ENCODE measurements at places on chromosomes 5 and 9.

DNA sequence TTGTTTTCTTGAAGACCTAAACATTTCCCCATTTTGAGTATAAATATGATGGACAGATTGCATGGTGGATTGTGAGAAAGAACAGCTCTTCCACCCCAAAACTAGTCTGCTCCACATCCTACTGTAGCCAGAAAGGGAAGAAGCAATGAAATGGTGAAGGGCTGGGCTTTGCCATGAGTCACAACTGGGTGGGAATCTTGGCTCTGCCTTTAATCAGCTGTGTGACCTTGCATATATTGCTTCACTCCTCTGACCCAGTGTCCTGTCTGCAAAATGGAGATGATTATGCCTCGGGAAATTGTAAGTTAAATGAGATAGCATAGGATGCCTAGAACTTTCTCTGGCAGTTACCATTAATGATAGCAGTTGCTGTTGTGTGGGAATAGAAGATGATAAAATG lies 101.9 kb downstream of the PDE8B start:
- no peak for DNase-seq

GRCh38 chr9:37987467-37987981 lies 81.5 kb downstream of the SHB start:
- DNase-seq: no peak

DNA sequence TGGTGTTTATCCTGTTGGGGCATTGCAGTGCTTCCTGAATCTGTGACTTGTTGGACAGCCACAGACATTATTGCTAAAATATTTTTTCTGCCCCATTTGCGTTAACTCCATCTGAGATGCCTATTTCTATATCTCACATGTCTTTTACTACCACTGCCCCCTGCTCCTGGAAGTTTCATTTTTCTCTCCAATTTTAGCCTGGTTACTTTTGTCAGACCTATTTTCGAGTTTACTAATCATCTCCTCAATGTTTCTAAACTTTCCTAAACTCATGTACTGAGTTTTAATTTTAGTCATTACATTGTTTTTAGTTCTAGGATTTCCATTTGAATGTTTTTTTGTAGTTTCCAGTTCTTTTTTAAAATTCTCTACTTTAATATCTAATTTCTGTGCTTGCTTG lies 17.6 kb downstream of the HAPLN1 start:
- DNase-seq: no peak

- DNase-seq: no peak
Measured at GRCh38 chr5:139458580-139459407, 3.7 kb downstream of the ECSCR start.

DNA sequence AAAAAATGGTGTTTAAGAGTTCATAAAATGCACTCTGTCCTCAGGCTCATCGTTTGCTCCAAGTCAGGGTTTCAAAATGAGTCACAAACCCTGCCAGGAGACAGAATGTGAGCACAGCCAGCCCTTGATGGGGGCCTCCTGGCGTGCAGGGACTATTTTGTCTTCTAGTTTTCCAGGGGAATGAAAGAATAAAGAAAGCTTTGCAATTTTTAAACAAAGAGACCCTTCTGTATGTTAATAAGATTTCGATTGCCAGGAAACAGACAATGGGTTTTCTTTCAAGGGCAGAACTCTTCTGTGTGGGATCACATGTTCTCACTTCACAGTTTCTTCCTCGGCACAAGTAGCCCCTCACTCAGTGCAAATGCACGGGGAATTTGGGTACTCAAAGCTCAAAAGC lies 121.4 kb upstream of the C6 start:
- DNase-seq: no peak

DNA sequence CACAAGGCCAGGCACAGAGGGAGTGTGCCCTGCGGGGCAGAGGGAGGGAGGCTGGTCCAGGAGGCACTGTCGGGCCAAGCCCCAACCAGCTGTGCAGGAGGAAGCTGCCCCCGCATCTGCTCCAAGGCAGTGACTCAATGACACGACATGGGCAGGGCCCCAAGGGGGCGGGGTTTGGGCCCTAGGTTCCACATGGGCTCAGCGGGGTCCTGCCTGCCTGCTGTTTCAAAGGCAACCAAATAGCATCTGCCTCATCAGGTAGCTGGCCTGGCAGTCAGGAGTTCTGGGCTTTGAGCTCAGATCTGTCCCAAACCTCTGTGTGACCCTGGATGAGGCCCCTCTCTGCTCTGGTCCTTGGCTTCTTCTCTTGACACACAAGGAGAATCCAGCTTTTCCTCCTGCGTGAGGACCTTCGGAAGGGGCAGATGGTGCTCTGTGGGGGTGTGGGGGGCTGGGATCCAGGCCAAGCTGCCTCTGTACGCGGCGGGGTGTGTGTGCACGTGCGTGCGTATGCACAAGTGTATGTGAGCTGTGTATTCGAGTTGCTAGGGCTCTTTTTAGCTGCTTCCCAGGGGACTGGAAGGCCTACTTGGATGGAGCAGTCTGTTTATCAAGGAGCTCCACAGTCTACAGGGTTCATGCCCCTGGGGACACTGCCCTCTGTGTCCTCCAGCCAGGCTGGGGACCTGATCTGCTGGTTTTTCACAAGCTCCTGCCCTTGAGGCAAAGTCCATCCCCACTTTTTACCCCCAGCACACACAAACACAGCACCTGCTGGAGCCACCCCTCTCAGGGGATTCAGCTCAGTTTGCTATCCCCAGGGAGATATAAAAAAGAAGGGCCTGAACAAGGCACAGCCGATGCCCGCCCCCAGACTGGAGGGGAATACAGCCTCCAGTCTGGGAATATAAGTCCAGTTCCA lies 138.9 kb downstream of the RGS3 start:
- no peak for DNase-seq

DNA sequence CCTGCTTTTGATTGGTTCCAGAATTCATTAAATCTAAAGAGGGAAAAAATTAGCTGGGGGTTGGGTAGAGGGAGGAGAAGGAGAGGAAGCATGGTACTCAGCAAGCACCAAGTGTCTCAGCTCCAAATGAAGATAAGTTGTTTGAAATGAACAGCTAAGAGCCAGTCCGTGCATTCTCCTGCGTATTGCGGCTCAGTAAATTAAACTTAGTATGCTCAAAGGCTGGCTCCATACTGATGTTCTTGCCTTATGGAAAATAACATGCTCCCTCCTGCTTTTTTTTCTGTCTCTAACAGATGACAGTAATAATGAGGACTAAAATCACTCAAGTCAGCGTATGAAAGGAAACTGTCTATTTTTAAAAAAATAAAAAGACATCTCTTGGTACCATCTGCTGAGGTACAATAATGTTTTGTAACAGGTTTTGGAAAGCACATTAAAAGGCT lies 161.0 kb downstream of the SPATA31D1 start:
- no peak for DNase-seq

DNA sequence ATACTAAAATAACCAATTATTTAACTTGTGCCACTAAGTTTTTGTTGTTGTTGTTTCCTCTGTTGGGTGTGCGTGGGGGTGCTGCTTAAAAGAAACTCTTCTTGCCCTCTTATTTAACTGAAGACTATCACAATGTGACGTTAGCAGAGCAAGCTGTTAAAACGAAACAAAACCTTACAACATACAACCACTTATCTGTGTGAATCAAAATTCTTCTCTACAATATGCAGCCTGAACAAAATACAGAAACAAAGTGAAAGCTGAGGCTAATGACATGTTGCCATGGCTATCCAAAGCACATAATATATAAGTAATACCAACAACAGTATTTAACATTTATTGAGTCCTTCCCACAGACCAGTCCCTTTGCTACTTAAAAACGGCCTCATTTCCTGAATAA lies 291.0 kb downstream of the FBXL17 start:
- DNase-seq: no peak

DNA sequence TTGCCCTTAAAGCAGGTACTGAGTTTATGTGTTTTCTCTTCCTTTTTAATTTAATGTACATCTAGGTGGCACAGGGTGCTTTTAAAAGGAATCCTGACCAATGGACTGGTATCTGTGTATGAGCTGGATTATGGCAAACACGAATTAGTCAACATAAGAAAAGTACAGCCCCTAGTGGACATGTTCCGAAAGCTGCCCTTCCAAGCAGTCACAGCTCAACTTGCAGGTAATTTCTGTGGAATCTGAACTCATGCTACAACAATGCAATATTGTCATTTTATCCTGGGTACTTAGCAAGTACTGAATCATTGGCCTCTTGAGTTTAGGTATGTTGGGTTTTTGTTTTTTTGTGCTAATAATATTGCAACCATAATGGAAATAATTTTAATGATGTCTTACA lies 14.4 kb upstream of the TMOD1 start:
- DNase-seq: no peak

- no peak for DNase-seq
Measured at GRCh38 chr5:133910571-133910970, 57.9 kb downstream of the C5orf15 start.

GRCh38 chr5:150589862-150590601 lies 50.4 kb upstream of the SYNPO start:
- DNase-seq: no peak

DNA sequence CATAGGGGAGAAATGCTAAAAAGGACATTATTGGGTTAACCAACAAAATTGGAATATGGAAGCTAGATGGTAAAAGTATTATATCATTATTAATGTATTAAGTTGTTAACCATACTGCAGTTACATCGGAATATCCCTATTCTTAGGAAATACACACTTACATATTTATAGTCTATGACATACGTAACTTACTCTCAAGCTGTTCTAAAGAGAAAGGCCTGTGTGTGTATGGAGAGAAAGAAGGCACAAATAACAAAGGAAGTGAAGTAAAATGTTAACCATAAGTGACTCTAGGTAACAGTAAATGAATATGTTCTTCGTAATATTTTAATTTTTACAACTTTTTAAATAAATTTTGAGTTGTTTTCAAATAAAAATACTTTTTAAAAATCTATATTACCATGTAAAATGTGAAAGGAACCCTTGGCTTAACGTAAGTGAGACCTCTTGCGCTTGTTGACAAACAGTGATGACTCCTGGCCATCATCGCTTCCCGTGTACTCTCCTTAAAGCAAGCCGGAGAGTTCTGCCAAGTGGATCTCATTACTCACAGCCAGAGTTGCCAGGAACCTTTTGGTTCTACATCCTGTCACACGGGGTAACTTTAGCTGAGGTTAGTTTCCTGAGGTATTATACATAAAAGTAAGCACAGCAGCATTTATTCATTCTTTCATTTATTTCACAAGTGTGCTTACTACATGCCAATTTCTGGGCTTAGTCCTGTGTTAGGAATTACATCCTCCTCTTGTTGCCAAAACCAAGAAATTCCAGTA lies 165.4 kb downstream of the EPB41L4A start:
- DNase-seq: no peak

- no peak for DNase-seq
Measured at GRCh38 chr9:20407013-20407412, 215.3 kb downstream of the MLLT3 start.

- DNase-seq: no peak
Measured at GRCh38 chr9:131633491-131634031, 88.2 kb downstream of the PRRT1B start.

- DNase-seq: no peak
Measured at GRCh38 chr9:109861918-109862317, 81.9 kb downstream of the PALM2AKAP2 start.

- no peak for DNase-seq
Measured at GRCh38 chr5:116864157-116864837, 289.7 kb upstream of the SEMA6A start.

GRCh38 chr5:180526269-180526668 lies 32.1 kb downstream of the CNOT6 start:
- no peak for DNase-seq

DNA sequence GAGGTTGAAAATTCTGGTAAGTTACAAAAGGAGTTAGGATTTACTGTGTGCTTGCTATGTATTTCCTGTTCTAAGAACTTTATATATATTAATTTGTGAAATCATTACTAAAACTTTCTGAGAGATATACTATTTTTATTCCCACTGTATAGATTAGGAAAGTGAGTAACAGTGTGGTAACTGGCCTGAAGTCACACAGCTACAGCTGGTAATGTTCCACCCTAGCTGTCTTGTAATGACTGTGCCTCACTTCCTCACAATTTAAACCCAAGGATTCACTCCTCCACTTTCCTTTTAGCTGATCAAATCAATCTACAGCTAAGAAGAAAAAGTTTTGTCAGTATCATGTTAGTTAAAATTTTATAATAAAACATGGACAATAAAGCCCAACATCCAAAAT lies 278.8 kb downstream of the GAS1 start:
- DNase-seq: no peak

DNA sequence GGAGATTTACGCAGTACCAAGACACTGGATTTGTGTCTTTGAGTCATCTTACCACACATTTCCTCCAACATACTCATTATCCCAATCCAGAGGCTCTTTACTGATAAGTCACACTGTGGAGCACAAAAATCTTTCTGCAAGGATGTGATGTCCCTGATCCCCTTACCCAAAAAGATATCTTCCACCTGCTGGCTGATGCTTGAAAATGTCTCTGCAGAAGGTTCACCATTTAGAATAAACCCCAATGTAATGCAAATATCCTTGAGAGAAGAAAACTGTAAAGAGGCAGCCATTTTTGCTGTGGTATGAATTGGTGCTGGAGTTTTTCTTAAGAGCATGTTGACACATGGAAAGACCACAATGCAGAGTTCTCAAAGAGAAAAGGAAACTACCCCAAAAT lies 65.7 kb upstream of the RORB start:
- no peak for DNase-seq

DNA sequence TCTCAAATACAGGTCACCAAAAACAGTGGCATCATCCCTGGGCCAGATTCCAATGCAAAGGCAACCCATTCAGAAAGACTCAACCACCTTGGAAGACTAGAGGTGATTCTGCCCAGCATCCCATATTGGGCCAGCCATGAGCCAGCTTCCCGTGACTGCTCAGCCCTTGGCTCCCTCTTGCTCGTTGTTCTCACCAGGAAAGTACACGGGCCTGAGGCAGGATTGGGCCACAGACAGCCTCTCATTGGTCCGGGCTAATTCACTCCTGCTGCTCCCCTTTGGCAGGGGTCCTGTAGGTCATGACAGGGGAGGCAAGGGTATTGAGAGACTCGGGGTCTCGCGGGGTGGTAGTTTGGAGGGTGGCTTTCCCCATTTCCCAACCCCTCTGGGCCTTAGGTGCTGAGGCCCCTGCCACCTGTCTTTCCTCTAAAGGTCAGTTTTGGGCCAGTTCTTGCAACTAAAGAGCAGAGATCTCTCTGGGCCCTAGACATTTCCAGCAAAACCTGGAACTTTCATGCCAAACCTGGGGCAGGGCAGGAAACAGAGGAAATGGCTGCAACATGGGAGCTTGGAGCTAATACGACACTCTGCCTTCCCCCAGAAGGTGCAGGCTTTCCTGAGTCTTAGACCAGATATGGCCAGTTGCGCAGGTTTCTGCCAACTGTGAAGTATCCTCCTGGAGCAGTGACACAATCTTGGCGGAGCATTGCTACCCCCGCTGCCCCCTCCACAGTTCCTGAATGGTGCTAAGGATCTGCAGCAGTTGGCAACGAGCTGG lies 22.0 kb upstream of the FGFR4 start:
- DNase-seq: no peak

DNA sequence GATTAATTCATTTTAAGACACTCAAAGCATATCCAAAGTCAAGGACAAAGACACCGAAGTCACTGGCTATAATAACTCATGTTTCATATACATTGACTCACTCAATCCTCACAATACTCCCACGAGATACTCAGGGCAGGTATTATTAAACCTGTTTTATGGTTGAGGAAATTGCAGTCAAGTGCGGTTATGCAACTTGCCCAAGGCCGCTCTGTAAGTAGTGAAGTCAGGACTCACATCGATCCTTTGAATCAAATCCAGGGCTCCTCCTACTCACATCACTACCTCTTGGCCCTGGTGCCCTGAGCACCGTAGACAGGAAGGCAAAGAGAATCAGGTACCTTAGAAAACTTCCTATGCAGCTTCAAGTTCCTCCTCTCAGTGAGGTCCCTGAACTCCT lies 87.8 kb upstream of the APC start:
- no peak for DNase-seq

- DNase-seq: no peak
Measured at GRCh38 chr5:164412531-164412930, 907.1 kb downstream of the MAT2B start.

Measured in progenitor cell of endocrine pancreas (in vitro differentiated cells).